ENCODE measurements at places on chromosomes 12 and 14.

- DNase-seq, result no peak
These were observed 228.8 kb upstream of the RGS6 start for GRCh38 chr14:71703477-71703876.

- no peak for DNase-seq
These were observed 2.4 kb downstream of the AGAP2 start for GRCh38 chr12:57735952-57736740.

- DNase-seq, result no peak
These were observed 4.1 kb upstream of the RBM19 start for GRCh38 chr12:113970211-113970610.

DNA sequence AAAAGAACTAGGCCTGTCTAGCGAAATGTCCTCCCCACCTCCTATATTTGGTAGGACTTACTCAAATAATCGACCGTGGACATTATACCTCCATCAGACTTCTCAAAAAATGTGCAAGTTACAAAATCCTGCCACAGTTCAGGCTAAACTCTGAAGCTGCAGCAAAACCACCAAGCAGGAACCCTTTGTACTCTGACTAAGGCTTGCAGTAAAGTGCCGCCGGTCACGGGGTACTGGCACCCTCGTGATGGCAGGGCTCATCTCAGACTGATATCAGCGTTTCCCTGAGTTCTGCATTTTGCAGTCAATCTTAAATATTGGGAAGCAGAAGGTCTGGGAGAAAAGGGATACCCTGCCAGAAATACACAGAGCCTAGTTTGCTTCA lies 17.1 kb downstream of the SLC11A2 start:
- DNase-seq, result no peak

DNA sequence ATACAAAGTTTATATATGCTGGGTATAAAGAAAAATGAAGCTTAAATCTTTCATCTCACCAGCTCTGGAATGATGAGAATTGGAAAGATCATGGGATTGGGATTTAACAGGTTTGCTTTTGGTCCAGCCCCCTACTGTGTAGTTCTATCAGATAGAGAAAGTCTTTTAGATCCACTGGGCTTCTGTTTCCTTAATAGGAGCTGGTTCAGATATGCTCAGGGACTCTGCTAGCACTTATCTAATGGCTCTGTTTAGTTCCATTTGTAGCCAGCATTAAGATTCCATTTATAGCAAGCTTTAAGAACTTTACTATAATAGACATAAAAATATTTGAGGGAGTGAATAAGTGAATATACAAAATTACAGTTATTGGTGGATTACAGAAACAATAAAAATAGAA lies 42.6 kb downstream of the UTP20 start:
- DNase-seq, result no peak

DNA sequence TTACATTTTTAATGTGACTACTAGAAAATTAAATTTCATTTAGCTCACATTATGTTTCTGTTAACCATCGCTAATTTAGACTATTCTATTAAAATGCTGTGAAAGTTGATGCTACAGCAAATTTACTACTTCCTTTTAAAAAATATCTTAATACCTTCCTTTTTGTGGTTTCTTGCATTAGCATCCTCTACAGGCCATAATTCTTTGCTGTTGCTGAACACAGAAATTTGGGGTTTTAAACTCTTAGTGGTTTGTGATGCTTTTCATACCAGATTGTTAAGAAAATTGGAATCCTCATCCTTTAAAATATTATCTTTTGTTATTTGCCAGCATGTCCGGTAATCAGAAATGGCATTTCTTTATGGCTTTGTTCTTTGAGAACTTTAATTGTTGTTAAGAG lies 18.1 kb downstream of the WNK1 start:
- no peak for DNase-seq

DNA sequence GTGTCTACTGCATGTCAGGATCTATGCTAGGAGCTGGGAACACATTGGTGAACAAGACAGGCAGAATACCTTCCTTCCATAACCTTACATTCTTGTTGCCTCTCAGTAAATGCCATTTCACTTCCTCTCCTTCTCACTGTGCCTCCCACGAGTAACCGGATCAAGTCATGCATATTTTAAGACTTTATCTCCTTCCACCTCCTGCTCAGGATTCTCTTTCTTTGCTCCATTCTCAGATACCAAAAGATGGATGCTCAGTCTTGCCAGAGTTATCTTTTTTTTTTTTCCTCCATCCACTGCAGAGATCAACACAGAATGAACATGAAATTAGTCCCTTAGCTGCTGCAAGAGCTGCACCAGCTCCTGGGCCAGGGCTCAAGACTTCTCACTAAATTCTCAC lies 20.0 kb upstream of the APPL2 start:
- DNase-seq, result no peak

- no peak for DNase-seq
These were observed 3.4 kb downstream of the CYP46A1 start for GRCh38 chr14:99687284-99688209.

GRCh38 chr12:22533155-22533554 lies 11.2 kb downstream of the C2CD5 start:
- no peak for DNase-seq

DNA sequence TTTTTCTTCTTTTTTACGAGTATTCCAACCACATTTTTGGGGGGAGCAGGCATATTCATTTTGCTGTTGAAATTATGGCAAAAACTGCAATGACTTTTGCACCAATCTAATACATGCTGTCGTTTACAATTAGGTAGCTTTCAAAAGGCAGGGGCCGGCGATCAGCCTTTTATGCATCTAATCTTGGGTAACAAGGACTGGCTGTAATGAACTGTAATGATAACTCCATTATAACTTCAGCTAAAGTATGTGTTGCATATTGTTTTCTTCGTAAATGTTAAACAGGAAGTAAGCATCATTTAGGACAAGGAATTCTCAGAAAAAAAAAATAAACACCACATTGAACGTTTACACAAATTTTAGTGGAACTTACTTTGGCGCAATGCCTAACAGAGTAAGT lies 30.3 kb upstream of the KLRF1 start:
- no peak for DNase-seq

DNA sequence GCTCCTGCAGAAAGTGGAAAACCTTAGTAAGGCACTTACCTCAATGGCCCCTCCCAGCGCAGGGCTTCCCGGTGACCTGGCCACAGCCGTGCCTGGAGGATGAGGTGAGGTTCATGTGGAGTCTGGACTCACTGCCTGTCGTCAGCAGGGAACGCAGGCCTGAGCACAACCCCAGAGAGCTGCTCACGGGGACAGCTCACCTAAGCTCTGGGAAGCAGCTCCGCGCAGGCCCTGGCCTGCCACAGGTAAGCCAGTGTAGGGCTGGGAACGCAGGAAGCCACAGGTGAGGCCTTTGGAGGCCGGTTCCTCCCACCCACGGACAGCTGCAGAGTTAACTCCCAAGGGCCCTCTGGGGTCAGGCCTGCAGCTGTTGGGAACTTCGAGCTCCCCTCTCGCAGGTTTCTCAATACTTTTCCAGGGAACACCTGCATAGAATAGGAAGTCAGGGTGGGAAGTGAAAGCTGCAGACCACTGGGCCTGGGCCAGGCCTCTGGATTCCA lies 32.7 kb downstream of the ANAPC7 start:
- DNase-seq, result no peak

DNA sequence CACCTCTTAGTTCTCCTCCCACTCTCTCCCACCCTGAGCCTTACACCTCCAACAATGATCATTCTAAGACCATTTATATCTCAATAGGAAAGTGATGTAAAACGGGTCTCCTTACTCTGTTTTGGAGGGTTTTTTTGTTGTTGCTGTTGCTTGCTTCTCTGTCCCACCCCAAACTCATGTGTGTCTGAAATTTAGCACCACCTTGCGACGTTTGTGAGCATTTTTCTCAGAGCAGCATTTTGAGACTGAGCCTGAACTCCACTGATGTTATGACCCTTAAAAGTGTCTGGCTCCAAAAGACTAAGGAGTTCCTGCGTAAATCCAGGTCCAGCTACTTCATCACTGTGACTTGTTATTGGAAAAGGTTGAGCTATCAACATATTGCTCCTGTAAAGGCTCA lies 155.0 kb downstream of the DAD1 start:
- no peak for DNase-seq

GRCh38 chr12:10088955-10089900 lies 9.6 kb downstream of the CLEC1A start:
- no peak for DNase-seq

- DNase-seq, result no peak
These were observed 226.8 kb downstream of the NUAK1 start for GRCh38 chr12:105911966-105912365.

- no peak for DNase-seq
These were observed at the start of gene ADGRD1 for GRCh38 chr12:130953771-130954543. Gene ADGRD1 (plus strand): TSS chr12:130953907. CDS start chr12:130954466, 559 bp downstream.

- no peak for DNase-seq
These were observed 1.2 kb downstream of the PTGER2 start for GRCh38 chr14:52315355-52315718.

- DNase-seq, result no peak
These were observed 45.6 kb downstream of the EVL start for GRCh38 chr14:100110816-100111215.

DNA sequence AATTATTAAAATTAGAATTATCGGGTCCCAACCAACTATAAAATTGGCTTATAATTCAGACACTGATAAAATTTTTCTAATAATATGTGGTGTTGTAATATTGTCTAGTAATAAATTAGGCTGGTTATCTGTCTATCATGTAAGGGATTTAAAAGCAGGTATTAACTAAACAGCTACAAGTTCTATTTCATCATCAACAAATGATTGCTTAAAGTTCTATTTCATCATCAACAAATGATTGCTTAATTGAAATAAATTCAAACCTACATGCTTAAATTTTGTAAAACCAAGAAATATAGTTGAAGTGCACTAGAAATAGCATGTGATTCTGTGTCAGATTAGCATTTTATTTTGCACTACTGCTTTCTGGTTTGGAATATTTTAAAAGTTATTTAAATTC lies 34.1 kb downstream of the SLCO1A2 start:
- DNase-seq, result no peak

All from cortex of kidney (tissue), 1 donor.